Mesothelial cell of epicardium (in vitro differentiated cells): ENCODE measurements at places on chromosomes 12 and 14.

- no peak for DNase-seq
Observed at GRCh38 chr14:70189456-70190077, 816 bp upstream of the SLC8A3 start.

DNA sequence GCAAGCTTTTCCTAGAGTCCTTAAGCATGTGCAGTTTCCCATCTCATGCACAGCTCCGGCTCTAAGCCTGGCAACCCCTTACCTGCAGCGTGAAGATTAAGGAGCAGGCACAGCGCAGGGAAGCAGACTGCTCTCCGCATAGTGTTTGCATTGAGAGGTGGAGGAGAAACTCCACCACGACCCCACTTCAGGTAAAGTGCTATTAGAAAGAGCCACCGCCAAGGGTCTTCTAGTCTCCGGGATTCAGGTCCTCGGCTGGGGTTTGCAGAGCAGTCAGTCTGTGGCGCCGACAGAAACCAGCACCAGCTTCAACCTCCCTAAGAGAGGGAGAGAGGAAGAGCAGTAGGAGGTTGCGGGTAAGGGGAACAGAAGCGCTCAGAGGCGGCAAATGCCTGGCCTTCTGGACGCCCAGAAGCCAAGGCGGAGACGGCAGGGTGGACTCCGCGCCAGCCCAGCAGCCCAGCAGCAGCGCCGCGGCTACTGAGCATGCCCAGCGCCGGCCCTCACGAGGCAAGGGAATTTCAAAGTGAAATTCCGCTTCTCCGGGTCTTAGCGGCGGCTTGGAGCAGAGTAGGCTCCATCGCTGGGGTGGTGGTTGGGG, at the start of gene PTPRR:
Gene PTPRR, minus strand, starts transcription at position 488 of the 601 bp plus-strand sequence. Its CDS starts 348 bp downstream, at position 140.
- no peak for DNase-seq

DNA sequence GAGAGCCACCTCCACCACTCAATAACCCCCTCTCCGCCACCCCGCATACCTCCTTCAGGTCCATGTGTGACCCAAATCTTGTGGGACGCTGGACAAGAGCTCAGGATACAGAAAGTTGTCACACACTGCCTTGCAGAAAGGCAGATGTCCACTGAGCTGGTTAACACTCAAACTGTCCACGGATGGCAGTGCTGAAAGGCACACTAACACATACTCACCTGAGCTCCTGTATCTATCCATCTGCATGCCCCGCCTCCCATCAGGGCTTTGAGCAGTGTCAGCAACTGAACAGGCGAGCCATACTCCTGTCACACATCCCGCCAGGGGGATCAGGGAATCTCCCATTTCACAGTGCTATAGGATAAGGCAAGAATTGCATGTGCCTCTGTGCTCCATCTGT, 642.0 kb downstream of the GALC start:
- no peak for DNase-seq

DNA sequence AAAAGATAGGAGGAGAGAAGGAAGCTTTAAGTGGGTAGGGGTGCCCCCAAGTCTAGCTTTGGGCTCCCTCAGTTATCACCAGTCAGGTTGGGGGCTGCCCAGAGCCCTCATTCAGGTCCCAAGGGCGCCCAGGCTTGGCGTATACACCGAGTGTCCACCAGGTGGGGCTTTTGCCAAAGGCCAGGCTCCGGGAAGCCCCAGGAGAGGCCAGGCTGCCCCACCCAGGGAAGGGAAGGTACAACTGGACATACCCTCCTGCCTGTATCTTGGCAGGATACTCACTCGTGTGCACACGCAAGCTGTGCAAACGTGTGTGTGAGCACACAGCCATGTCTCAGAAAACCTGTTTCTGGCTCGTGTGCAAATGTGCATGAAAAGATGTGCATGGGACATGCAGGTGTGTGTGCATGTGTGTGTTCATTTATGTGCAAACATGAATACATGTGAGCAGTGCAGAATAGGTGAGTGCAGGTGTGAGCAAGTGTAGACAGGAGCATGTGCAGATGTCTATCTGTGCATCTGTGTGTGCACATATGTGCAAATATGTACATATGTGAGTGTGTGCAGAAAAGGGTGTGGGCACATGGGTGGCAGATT, 103.9 kb upstream of the MYL2 start:
- peak; percentile 52 for DNase-seq

GRCh38 chr12:30134229-30134628, 350.5 kb upstream of the TMTC1 start:
- DNase-seq = no peak

- DNase-seq = no peak
Observed at GRCh38 chr12:10982244-10982643, 4.5 kb downstream of the TAS2R50 start.

- no peak for DNase-seq
Observed at GRCh38 chr12:51631591-51631990, 40.6 kb downstream of the SCN8A start.

GRCh38 chr12:68971404-68971803, 38.4 kb upstream of the CPM start:
- DNase-seq = no peak

DNA sequence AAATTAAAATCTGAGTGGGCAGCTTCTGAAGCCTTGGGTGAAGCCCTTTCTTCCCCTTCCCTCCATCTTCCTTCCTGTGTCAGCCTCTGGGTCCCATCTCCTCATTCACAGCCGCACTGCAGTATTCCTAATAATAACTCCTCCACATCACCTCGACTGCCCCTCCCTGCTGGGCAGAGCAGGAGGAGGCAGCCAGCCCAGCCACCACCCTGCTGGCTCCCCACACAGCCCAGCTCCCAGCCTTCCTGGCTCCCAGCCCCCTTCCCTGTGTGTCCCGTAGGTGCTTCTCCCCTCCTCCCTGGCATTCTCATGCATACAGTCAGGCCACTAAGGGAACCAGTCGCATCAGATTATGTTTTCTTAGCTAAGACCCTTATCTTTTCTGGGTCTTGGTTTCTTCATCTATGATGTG, 3.7 kb downstream of the IFFO1 start:
- no peak for DNase-seq
